ENCODE measurements at places on chromosomes 11 and 22.
A peak's percentile ranks its signal among the peaks of the same experiment; 100 is the strongest.

- H3K4me1 ChIP-seq: no peaks in the 10 kb centered on the region
- no peaks in the 10 kb centered on the region for H3K36me3 ChIP-seq
- H3K4me3 ChIP-seq: no peak overlapping the region
- no peak for DNase-seq
These were observed 87.1 kb upstream of the SHANK2 start for GRCh38 chr11:71339396-71339881.

DNA sequence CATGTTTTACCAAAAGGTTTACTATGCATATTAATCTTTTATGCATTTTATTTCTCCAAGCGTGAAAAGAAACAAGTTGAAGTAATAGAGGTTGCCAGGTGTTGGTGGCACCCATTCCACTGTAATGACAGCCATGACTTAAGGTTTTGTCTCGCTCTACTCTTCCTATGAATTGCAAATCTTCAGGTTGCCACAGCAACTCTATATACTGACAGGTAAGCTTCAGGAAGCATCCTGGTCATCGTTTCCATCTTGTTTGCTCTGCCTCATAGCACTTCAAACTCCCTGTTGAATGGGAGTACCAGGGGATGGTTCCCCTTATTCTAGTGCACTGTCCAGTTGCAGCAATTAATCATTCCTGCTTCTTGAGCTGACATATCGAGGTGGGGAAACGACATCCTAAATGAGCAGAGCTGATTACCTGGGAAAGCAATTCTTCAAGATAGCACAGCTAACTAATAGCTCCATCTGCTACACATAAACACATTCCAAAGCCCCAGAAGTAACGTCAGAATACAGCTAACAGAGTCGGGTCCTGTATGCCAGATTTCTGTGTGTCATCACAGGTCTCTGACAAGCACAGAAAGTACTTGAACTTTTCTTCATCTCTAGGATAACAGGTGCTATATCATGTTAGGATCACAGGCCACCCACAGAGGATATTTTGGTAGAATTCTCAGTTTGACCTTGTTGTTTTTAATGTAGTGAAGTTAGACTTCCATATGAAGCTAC, 80.3 kb downstream of the CADM1 start:
- H3K36me3 ChIP-seq: no peaks in the 10 kb centered on the region
- H3K4me1 ChIP-seq: no peaks in the 10 kb centered on the region
- no peak overlapping the region for H3K27ac ChIP-seq
- no peak for DNase-seq
- H3K4me3 ChIP-seq: no peak overlapping the region

DNA sequence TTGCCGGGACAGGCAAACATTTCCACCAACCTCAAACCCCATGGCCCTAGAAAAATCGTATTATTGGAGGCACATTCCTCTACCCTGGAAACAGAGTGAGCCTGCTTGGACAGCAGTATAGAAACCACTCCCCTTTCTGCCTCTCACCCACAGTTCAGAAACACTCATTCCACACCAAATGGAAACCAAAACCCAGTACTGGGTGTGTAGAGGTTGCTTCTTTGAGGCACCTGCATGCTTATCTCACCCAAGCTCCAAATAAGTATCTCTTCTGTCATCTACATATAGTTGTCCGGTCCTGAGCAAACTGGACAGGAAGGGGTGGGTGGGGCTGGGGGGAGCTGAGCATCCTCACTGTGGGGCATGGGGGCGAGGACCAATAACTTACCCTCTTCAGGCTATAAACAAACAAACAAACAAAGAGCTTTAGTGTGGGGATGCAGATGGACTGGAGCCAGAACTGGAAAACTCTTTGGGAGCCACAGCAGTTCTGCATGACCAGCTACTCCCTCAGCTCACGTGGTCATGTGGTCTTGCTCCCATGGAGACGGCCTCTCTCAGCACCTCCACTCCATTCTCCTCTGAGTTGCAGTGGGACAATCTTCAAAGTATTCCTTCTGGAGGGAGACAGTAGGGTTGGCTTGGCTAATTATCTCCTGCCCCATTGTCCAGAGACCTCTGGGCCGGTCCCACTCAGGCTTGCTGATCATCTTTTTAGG, 1.0 kb upstream of the PLAAT2 start:
- H3K4me3 ChIP-seq: no peak overlapping the region
- peak; percentile 48 for DNase-seq
- peak overlapping the region; percentile 62 for H3K27ac ChIP-seq
- peaks cover 66% of the 10 kb centered on the region for H3K4me1 ChIP-seq

- H3K27ac ChIP-seq: no peak overlapping the region
- peaks cover 22% of the 10 kb centered on the region for H3K27me3 ChIP-seq
- peaks cover 4% of the 10 kb centered on the region for H3K4me1 ChIP-seq
- H3K4me3 ChIP-seq: no peak overlapping the region
- H3K36me3 ChIP-seq: no peaks in the 10 kb centered on the region
These were observed 79.9 kb upstream of the PRR5 start for GRCh38 chr22:44622147-44622427.

- peak overlapping the region; percentile 74 for H3K27ac ChIP-seq
- peaks cover 32% of the 10 kb centered on the region for H3K4me1 ChIP-seq
- H3K4me3 ChIP-seq: peak overlapping the region; percentile 86
- peak; percentile 56 for DNase-seq
- H3K36me3 ChIP-seq: peaks cover 4% of the 10 kb centered on the region
- peaks cover 8% of the 10 kb centered on the region for H3K27me3 ChIP-seq
These were observed 437 bp downstream of the KIAA0930 start for GRCh38 chr22:45240104-45240809.

GRCh38 chr11:119778391-119779194, 49.6 kb upstream of the NECTIN1 start:
- H3K4me3 ChIP-seq: no peak overlapping the region
- H3K27me3 ChIP-seq: peaks cover 20% of the 10 kb centered on the region
- no peak overlapping the region for H3K27ac ChIP-seq
- H3K4me1 ChIP-seq: no peaks in the 10 kb centered on the region

DNA sequence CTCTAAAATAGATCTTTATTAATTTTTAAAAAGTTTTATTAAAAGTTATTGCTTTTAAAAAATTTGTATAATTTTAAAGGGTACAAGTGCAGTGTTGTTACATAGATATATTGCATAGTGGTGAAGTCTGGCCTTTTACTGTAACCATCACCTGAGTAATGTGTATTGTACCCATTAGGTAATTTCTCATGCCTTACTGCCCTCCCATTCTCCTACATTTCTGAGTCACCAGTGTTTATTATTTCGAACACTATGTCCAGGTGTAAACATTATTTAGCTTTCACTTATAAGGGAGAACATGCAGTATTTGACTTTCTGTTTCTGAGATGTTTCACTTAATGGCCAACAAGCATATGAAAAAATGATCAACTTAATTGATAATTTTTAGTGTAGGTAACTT, 2.3 kb downstream of the OR51G1 start:
- no peaks in the 10 kb centered on the region for H3K4me1 ChIP-seq
- no peaks in the 10 kb centered on the region for H3K27me3 ChIP-seq
- no peak overlapping the region for H3K4me3 ChIP-seq
- no peaks in the 10 kb centered on the region for H3K36me3 ChIP-seq
- DNase-seq: no peak
- H3K27ac ChIP-seq: no peak overlapping the region

- no peak for DNase-seq
- peaks cover 19% of the 10 kb centered on the region for H3K36me3 ChIP-seq
- no peak overlapping the region for H3K27ac ChIP-seq
- peaks cover 29% of the 10 kb centered on the region for H3K4me1 ChIP-seq
- no peaks in the 10 kb centered on the region for H3K27me3 ChIP-seq
These were observed 52.6 kb downstream of the SWAP70 start for GRCh38 chr11:9716275-9717039.

GRCh38 chr11:102810950-102811660, 13.1 kb upstream of the MMP1 start:
- no peak overlapping the region for H3K4me3 ChIP-seq
- H3K27ac ChIP-seq: no peak overlapping the region
- H3K4me1 ChIP-seq: no peaks in the 10 kb centered on the region
- H3K27me3 ChIP-seq: peaks cover 6% of the 10 kb centered on the region

DNA sequence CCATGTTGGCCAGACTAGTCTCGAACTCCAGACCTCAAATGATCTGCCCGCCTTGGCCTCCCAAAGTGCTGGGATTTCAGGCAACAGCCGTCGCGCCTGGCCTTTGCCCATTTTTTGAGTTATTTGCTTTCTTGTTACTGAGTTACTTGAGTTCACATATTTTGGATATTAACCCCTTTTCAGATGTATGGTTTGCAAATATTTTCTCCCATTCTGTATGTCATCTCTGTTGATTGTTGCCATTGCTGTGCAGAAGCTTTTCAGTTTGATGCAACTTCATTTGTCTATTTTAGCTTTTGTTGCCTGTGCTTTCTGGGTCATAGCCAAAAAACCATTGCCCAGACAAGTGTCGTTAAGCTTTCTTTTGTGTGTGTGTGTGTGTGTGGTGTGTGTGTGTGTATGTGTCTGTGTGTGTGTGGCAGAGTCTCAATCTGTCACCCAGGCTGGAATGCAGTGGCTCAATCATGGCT, 6.8 kb downstream of the TSGA10IP start:
- no peak for DNase-seq
- H3K27ac ChIP-seq: no peak overlapping the region
- peaks cover 29% of the 10 kb centered on the region for H3K27me3 ChIP-seq
- peaks cover 18% of the 10 kb centered on the region for H3K4me1 ChIP-seq
- no peaks in the 10 kb centered on the region for H3K36me3 ChIP-seq

DNA sequence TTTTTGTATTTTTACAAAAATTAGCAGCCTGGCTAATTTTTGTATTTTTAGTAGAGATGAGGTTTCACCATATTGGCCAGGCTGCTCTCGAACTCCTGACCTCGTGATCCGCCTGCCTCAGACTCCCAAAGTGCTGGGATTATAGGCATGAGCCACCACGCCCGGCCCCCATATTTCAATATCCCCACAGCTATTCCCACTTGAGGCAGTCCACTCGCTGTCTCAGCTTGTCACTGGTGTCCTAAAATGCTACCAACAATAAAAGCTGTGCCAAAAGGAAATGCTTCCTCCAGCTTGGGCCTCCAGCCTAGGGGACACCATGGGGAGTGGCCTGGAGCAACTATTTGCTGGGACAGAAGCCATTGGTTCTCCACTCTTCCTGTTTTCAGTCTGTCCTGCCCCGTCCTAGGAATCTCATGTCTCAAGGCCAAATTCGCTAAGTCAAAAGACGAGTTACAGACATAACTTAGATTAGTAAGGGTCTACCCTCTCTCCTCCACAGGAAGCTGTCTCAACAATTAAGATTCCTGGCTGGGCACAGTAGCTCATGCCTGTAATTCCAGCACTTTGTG, 7.3 kb upstream of the SPINDOC start:
- no peak overlapping the region for H3K4me3 ChIP-seq
- H3K36me3 ChIP-seq: no peaks in the 10 kb centered on the region
- DNase-seq: no peak
- peaks cover 2% of the 10 kb centered on the region for H3K4me1 ChIP-seq

DNA sequence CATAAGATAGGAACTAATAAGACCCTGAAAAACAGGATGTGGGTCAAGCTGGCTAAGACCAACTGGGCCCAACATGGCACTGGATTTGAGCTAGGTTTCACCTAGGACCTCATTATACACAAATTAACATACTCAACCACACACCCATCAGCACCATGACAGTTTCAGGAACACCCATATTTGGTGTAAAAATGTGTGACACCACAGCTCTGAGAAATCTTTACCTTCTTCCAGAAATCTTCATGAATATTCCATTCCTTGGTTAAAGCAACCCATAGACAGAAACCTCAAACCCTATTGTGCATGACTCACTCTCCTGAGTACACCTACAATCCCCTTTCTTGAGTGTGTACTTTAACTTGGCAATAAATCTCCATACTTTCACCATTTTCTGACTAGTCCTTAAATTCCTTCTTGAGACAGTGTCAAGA, 378.8 kb downstream of the DYNC2H1 start:
- no peak for DNase-seq
- H3K27me3 ChIP-seq: no peaks in the 10 kb centered on the region
- no peaks in the 10 kb centered on the region for H3K4me1 ChIP-seq
- no peak overlapping the region for H3K27ac ChIP-seq

- H3K27ac ChIP-seq: no peak overlapping the region
- H3K4me3 ChIP-seq: no peak overlapping the region
- DNase-seq: no peak
- no peaks in the 10 kb centered on the region for H3K4me1 ChIP-seq
These were observed 31.6 kb upstream of the KCNQ1OT1 start for GRCh38 chr11:2731130-2732125.
